ENCODE measurements at places on chromosomes 2 and 18.

DNA sequence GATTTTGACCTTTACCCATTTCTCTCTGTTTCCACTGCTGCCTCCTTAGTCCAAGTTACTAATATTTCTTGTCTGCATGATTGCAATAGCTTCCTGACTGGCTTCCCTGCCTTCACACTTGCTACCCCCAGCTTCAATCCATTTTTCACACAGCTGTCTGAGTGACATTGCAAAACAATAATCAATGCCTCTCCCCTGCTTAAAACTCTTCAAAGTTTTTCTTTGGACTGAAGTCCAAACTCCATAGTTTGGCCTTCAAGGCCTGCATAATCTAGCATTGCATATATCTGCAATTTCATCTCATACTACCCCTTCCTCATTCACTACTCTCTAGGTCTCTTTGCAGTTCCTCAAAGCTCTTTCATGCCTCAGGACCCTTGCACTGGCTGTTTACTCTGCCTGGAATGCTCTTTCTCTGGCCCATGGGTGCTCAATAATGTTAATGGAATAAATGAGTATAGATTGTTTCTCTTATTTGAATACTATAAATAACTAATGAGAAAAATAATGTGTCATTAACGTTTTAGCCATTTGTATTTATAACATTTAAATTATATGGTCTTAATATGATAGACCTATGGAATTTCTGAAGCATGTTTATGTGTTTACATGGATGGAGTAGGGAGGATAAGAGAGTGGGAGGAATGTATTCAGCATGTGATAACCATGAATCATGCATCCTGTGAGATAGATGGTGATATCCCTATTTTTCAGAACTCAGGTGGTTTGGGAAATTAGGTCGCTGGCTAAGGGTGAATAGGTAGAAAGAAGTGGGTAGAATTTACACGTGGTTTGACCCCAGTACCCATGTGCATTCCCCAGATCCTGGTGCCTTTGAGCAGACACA is 5.7 kb upstream of the TMEM178A start:
- no peak for DNase-seq

- DNase-seq: no peak
Measured at GRCh38 chr2:73855526-73855925, 26.8 kb downstream of the STAMBP start.

DNA sequence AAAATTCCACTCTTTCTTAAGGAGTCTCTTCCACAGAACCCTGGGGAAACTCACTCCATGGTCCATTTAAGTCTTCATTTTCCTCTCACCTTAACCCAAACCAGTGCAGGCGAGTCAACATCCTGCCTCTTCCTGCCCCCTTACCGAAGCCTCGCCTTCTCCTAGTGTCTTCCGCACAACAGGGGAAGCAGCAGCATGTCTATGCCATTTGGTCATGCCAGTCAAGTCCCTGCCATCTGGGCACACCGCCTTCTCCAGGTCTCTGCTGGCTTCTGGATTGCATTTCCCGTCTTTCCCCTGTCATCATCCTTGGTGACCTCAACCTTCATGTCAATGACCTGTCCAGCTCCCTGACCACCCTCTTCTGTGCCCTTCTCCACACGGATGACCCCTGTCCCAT is 77.3 kb upstream of the FZD7 start:
- no peak for DNase-seq

DNA sequence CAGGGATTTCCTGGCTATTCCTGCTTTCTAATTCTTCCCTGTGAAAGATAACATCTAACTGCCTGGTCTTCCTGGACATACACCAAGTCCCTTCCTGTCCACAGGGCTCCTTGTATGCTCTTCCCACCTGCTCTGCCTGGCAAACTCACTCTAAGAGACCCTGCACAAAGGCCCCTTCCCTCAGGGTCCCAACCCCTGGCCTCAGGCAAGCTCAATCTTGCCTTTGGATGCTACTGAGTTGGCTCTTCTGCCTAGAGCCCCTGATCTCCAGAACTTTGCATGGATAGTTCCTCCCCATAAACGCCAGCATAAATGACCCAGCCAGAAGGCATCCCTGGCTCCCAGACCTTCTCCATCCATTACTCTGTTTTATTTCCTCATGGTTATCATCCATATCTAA is 98.3 kb upstream of the OTOS start:
- DNase-seq: no peak

- DNase-seq: no peak
Measured at GRCh38 chr2:31606509-31606908, 25.8 kb upstream of the SRD5A2 start.
